HEK293T (cell line): ENCODE measurements at places on chromosomes 16 and 17.

GRCh38 chr16:76946879-76947278 lies 244.1 kb upstream of the MON1B start:
- DNase-seq, result no peak

DNA sequence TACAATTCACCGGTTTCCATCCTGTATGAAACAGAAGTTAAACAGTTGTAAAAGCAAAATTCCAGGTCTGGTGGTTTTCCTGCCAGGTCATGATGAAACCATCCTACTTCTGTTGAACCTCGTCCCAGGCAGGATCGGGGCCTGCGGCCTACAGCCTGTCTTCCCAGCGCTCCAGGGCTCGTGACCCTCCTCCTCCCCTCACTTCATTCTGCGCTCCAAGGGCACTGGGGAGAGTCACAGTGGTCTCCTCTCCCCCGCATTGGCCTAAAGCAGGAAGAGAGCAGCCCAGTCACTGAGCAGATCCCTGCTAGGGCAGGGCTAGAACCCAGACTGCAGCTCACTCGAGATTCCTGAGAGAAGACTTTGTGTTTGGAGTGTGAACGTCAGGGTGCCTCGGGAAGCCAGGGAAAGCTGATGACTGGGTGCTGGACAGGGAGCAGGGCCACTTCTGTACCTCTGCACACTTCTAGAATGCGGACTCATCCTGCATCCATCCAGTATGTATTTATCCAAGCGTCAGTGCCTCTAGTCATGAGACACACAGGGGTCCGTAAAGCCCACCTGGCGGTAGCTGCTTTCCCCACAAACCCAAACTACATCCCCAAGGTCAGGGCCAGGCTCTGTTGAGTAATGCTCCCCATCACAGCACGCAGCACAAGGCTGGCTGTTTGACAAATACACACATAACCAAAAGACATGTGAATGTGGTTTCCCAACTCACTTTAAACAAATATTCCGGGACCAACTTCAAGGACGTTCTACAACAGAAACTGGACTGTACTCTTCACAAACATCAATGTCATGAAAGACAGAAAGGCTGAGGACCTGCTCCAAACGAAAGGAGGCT lies 1.7 kb upstream of the ITGAE start:
- no peak for DNase-seq

GRCh38 chr16:31377210-31377903 lies 15.8 kb upstream of the ITGAD start:
- no peak for DNase-seq

DNA sequence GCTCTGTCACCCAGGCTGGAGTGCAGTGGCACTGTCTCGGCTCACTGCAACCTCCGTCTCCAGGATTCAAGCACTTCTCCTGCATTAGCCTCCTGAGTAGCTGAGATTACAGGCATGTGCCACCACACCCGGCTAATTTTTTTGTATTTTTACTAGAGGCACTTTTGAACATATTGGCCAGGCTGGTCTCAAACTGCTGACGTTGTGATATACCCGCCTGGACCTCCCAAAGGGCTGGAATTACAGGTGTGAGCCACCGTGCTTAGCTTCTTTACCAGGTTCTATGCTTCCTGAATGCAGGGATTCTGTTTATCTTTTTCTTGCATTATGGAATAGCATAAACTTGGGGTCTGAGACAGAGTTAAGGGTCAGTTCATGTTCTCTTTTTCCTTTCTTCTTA lies 317.9 kb upstream of the RBFOX1 start:
- DNase-seq, result no peak

DNA sequence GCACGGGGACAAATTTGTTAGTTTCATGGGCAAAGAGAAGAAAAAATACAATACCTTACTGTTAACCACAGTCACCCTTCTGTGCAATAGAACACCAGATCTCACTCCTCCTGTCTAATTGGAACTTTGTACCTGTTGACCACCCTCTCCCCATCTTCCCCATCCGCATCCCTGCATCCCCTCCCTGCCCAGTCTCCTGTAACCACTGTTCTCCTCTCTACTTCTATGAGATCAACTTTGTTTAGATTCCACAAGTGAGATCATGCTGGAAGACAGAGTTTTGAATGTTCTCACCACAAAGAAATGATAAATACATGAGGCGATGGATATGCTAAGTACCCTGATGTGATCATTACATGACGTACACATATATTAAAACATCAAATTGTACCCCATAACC lies 47.7 kb downstream of the CLEC16A start:
- DNase-seq, result no peak

- no peak for DNase-seq
Observed at GRCh38 chr17:57938061-57938502, 17.1 kb downstream of the CUEDC1 start.

DNA sequence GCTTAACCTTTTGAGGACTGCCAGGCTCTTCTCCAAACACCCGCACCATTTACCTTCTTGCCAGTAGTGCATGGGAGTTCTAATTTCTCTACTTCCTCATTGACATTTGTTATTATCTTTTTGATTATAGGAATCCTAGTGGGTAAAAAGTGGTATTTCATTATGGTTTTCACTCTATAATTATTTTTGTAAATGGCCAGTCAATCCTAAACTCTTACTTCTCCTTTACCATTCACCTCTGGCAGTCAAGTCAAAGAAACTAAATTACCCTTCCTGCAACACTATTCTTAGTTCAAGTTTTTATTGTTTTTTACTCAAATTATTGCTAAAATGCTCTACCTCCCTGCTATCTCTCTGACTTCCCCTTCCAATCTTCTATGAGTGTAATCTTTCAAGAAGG lies 29.8 kb upstream of the ANKFY1 start:
- DNase-seq, result no peak

DNA sequence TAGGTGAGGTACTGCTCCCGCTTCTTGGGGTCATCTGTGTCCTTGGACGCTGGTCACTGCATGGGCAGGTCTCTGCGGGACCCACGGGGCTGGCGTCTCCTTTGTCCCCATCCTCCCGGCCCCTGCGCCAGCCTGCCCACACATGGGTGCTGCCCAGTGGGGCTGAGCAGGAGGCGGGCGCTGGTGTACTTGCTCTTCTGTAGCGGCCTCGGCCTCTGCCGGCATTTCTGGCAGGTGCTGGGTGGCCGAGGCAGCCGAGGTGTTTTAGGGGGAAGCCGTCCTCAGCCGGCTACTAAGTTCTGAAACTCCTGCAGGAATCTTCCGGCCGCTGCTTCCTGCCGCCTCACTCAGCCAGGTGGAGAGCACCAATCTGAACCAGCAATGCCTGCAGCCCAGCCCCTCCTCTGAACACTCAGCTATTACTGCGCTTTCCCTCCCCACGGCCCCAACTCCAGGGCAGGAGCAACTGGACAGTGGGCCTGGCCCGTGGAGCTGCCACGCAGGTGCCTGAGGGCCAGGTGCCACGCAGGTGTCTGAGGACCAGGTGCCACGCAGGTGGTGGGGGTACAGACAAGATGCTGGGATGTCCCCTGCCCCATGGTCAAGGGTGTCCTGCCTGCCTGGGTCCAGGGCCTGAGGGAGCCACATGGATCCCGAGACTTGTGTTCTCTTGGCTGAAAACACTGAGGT lies 10.0 kb downstream of the DECR2 start:
- DNase-seq, result no peak

DNA sequence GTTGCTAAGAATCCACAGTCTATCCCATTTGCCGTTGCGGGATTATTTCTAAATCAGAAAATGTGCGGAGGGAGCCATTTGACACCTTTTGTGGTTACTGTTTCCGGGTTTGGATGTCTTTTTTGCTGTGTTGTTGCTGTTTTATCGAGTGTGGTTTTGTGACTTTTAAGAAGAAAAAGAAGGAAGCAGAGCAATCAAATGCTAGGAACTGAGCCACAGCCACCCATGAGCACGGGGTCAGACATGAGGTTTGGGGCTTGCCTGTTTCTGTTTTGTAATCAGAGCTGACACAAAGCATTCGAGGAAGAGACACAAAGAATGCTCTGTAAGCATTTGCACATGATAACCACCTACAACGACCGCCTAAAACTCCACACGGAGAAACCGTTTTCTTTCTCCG lies 53.1 kb upstream of the CHMP6 start:
- no peak for DNase-seq

DNA sequence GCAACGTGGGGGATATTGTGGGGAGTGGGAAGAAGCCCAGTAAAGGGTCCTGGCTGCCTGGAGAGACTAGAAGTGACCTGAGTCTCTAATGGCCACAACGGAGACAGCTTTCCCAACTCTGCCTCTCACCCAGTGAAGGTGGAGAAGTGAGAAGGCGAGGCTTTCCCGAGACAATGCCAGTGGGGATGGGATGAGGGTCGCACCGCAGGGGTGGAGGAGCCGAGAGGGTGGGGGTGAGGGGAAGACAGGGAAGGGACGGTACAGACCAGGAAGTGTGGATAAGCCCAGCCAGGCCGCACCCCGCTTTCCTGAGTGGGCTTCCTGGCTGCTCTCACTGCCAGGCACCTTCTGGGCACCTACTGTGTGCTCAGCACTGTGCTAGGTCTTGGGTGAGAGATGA lies 7.5 kb upstream of the SPPL2C start:
- no peak for DNase-seq

DNA sequence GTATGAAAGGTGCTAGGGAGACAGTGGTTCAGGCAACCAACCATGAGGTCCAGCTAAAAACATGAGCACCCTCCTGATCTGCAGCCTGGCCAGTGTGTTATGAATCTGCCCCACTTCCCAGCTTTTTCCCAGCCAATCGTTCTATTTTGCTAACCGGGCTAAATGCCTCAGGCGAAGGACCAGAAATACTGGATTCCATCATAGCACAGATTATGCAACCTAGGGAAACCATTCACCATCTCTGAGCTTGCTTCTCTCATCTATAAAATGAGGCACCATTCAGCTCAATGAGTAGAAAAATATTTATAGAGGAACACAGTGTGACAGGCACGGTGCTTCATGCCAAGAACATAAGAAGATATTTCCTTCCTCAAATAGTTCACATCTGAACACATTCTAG lies 45.2 kb upstream of the NUDT7 start:
- DNase-seq, result no peak

GRCh38 chr16:7545251-7545650 lies 212.6 kb downstream of the RBFOX1 start:
- DNase-seq, result no peak

- DNase-seq, result no peak
Observed at GRCh38 chr16:84570739-84571403, 47.0 kb downstream of the COTL1 start.

- DNase-seq, result no peak
Observed at GRCh38 chr17:10292057-10292937, 80.5 kb downstream of the MYH13 start.

- DNase-seq, result no peak
Observed at GRCh38 chr17:16910341-16910740, 61.6 kb downstream of the TNFRSF13B start.

DNA sequence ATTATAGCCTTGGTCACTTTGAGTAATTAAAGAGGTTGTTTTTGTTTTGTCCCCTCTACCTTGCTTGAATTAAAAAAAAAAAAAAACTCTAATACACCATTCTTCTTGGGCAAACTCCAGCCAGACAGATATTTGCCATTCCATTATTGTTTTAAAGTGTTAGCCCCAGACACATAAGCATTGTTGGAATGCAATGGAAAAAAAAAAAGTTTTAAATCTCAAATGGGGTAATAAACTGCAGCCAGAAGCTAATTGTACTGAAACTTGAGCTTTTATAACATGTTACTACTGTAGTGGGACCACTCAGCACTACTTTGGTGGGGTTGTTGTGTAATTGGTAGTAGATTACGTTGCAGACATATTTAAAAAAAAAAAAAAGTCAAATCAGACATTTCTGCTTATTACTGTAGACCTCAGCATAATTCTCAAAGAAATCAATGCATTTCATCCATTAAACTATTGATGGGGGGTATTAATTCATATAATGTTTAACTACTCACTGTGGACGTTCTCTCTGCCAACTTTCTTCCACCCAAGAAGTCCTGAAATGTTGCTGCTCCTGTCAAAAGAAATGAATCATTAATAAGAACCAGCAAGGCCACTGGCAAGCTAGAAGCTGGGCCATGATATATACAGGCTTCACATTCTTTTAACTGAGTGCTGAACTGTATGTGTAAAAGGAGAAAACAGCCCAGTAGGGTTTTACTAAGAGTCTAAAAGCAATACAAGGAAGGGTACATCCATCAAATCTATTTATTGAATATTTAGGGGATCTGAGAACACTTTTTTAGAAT lies 626.6 kb upstream of the SOX9 start:
- no peak for DNase-seq

- DNase-seq, result peak; percentile 12
Observed at GRCh38 chr17:30476726-30477082, 504 bp upstream of the GOSR1 start.
